Stimulated activated CD8-positive, alpha-beta memory T cell treated with anti-CD3 and anti-CD28 coated beads, Interleukin-4, amount 100 ng/mL, for 1 hour (primary cell): ENCODE measurements at places on chromosomes 11 and 22.
A peak's percentile ranks its signal among the peaks of the same experiment; 100 is the strongest.

DNA sequence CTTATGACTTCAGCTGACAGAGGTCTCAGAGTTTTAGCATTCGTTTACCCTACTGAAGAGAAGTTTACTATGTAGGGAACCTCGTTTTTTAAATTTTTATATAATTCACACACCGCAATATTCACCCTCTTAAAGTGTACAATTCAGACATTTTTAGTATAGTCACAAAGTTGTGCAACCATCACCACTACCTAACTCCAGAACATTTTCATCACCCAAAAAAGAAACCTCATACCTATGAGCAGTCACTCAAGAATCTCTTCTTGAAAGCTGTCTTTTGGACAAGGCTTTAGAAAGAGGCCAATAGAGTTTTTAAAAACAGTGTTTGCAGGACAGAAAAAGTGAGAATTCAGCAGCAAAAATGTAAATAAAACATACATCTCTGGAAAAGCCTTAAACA is 39.5 kb upstream of the CLNS1A start:
- DNase-seq = no peak

- no peak for DNase-seq
Measured at GRCh38 chr11:97786961-97787360, 1233.8 kb upstream of the CNTN5 start.

- DNase-seq = no peak
Measured at GRCh38 chr11:118892964-118893363, 9.3 kb downstream of the CXCR5 start.

GRCh38 chr11:32895471-32895870 is 2.9 kb downstream of the QSER1 start:
- no peak for DNase-seq

DNA sequence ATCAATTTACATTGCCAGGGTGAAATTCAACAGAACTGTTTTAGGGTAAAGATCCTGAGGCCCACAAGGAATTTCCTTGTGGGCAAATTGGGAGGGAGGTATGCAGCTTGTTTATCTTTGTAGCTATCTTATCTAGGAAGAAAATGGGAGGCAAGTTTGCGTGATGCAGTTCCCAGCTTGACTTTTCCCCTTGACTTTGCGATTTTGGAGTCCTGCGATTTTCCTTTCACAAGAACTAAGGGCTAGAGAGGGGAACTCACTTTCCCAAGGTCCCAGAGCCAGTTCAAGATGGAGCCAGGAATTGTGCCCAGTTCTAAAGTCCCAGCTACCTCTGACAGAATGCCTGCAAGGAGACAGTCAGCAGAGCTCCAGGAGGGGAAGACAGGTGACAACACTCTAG is 30.7 kb downstream of the RIBC2 start:
- DNase-seq = no peak

DNA sequence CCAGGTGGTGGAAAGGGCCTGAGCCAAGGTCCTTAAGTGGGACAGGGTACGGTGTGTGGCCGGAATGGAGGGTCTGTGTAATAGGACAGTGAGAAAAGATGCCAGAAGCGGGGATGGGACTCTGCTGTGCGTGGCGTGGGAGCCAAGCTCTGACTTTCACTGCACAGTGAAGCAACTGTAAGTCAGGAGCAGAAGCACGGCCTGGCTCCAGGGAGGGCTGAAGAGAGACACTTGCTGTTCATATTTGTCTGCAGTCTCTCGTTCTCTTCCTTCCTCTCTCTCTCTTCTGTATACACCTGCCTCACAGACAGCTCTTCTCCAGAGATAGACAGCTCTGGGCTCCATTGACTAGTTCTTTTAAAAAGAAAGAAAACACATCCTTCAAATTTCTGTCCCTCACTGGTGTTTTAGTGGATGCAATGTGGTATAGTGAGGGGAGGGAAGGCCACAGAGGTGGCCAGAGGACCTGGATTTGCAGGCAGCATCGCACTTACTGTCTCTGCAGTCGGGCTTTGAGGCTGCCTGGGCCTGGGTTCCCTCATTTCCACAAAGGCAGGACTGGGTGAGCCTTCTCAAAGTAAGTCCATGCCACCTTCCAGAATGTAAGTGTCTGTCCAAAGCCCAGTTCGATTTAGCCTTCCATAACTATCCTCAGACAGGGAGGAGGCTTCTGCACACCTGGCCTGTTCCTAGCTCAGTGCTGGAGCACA is 2.1 kb downstream of the IL17RA start:
- DNase-seq = no peak

DNA sequence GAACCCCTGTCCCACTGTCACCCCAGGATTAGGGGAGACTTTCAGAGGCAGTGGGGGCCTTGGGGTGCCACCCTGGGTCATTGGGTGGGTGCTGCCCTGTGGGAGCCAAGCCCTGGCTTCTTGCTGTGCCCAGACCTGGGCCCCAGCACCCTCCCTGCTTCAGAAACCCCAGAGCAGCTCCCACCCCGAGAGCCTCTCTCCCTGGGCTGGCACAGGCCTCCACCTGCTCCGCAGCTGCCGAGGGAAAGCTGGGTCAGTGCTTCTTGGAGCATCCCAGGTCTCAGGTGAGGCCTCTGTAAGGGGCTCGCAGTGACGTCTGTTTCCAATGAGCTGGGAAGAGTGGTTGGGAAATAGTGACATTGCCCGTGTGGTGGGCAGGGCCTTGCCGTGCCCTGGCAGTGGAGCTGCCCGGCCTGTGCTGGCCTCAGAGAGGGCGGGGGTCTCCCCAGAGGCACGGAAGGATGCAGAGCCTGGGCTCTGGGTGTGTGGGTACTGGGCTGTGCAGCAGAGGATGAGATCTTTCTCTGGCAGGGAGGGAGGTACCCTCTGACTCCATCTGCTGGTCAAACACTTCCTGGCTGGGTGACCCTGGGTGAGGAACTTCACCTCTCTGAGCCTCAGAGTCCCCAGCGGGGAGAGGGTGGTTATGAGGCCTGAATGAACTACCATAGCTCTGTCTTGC is 23.0 kb downstream of the C22orf23 start:
- DNase-seq = no peak

- no peak for DNase-seq
Measured at GRCh38 chr11:20844216-20844615, 174.8 kb downstream of the NELL1 start.

- no peak for DNase-seq
Measured at GRCh38 chr22:48905206-48905975, 922.3 kb downstream of the BRD1 start.

DNA sequence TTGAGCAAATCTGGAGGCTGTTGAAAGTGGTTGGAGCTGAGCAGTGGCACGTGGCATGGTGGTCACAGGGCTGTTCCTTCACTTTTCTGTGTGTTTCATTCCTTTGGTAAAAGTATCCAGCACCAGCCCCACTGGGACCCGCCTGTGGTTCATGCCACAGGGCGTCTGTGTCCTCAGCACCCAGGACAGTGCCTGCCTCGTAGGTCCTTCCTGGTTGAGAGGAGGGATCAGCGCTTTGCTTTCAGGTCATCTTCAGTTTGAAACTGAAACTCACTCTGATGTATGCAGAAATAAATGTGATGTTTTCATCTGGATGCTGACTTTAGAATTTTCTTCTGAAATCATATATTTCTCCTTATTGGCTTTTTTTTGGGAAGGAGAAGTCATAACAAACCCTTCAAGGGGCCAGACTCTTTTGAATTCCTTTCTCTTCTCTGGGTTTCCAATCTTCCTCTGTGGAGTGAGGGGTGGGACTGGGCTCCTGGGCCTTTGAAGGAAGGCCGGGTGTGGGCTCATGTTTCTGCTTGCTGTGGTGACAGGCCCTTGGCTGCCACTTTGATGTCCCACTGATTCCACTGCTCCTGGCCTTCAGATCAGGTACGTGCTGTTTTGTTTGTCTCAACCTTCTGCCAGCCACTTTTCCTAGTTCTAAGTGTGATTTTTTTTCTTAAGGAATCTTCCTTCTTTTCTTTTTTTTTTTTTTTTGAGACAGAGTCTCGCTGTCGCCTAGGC is 26.2 kb downstream of the TBC1D22A start:
- no peak for DNase-seq

DNA sequence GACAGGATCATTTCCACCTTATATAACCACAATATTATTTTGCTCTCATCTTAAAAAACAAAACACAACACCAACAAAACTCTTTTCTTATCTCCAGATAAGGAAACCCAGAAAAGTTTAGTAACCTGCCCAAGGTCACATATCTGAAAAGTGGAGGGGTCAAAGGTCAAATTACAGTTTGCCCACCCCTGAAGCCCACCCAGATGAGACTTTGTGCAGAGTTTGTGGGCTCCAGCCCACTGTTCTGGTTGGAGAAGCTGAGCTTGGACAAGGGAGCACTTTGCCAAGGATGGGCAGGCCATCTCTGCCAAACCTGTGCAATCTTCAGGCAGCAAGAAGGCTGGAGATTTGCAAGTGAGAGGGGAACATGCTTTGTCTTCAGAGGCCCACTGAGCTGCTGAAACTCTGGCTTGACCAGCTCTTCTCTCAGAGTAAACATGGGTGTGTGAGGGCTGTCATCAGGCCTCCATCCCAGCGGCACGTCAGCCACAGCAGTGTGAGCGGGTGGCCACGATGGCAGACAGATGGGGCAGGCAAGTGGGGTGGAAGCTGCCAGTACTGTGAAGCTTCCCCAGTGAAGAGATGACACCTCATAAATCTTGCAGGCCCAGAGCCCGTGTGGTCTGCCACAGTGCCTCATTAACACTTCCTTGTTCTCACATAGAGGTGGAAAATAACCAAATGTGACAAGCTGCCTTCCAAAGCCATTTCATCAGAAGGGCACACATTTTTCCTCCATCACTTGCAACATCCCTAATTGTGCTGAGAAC is 111.8 kb downstream of the CCDC81 start:
- DNase-seq = peak; percentile 6

- DNase-seq = no peak
Measured at GRCh38 chr11:48043991-48044512, 63.7 kb downstream of the PTPRJ start.

GRCh38 chr22:47784367-47784983 is 1022.0 kb downstream of the TBC1D22A start:
- DNase-seq = no peak

GRCh38 chr11:45278714-45279113 is 7.4 kb downstream of the SYT13 start:
- no peak for DNase-seq

DNA sequence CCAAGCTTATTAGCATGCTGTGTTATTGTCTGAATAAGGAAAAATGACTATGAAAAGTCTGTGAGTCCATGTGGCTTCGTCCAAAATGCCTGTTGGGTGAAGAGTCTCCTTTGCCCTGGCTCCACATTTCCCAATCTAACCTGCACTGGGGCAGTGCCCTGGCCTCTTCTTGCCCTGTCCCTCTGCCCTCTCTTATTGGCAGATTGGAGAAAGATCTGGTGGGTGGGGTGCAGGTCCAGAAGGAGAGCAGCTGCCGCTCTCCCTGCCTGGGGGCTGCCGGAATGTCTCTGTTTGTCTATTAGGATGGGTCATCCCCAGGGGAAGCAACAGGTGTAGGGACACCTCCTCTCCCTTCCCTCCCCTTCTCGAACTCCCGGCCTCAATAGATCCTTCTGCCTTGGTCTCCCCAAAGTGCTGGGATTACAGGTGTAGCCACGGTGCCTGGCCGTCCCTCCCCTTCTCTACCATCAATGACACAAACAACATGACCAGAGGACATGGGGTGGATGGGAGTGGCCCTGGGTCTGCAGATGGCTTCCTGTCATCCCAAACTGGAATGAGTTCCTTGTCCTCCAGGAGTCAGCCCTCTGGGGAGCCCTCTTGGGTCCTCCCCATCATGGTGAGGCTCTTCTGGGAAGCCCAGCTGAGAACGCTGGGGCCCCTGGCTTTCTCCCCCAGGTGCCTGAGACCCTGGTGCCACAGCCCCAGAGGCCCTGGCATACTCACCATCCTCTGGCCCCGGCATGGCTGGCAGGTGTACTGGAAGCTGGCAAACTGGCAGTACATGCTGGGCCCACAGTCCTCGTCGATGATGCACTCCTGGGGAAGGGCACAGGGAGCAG is 40.5 kb downstream of the DKK3 start:
- DNase-seq = no peak

GRCh38 chr11:80041136-80042000 is 600.5 kb upstream of the TENM4 start:
- no peak for DNase-seq

DNA sequence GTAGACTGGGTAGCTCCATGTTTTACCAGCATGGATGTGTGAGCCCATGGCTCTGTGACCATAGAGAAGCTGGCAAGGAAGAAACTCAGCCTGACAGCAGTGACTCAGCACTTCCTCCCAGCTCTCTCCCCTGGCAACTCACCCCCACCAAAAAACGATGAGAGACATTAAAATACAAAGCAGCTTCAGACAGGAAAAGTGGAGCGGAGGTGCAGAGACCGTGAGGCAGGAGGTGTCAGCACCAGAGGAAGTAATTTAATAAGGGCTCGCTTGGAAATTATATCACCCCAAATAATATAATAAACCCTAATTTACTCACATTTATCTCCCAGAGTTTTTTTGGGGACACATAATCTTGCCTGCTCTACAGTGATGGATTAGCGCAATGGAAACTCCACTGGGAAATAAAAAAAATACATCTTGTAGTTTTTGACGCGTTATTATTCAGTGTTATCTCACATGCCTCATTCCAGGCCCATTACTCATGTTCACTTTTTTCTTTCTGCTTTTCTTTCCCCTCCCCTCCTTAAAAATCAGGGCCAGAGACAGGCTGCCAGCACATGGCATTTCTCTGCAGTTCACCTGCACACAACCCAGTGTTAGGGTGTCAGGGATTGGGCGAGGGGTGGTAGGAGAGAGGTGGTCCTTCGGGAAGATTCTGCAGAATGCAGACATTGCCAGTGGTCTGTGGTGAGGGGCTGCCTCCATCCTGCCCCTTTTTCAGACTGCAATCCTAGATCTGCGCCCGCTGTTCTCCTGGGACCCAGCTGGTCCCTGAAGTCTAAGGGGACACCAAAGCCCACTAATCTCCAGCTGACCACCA is 170.8 kb downstream of the BUD13 start:
- no peak for DNase-seq

DNA sequence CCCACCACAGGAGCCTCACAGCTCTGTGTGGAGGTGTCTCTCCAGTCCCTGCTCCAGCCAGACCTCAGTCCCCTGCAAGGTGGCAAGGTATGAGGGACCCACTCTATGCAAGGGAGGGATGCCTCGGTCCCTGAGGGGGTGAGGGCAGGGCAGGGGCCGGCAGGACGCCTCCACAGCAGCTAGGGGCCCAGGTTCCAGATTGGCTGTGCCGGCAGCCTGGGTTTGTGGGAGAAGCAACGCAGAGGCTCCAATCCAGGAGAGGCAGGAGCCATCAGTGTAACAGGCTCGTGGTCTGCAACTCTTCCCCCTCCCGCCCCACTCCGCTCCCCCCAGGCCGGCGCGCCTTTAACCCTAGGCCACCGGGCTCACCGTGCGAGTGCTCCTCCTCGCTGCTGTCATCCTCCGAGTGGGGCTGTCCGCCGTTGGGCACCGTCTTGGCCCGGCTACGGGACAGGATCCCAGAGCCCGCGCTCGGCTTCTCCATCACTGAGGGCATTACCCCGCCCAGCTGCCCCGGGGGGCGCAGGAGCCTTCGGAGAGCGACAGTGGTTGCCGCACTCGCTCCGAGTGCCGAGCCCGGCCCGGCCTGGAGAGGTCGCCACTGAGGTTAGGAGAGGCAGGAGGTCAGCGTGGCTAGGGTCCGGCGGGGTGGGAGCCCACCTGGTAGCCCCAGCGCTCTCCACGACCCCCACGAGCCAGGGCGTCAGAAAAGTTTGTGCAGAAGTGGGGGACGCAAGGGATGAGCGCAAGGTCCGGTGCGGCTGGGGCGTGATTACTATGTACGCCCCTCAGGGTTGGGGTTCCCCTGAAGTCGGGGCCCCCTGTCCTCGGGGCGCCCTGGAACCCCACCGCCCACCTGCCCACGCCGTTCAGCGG is 765 bp downstream of the RCOR2 start:
- no peak for DNase-seq
